Fibroblast of the aortic adventitia (primary cell): ENCODE measurements at places on chromosomes 12 and 14. TPM values are rescaled to one million over a fixed set of nuclear protein-coding genes. Genes with fewer than 3 reads are reported as not detected.
A peak's percentile ranks its signal among the peaks of the same experiment; 100 is the strongest.

GPR84 gene
- total RNA-seq: not detected in 2 replicates

GRCh38 chr14:76716285-76716684, 45.0 kb upstream of the VASH1 start:
- no peak for DNase-seq

DNA sequence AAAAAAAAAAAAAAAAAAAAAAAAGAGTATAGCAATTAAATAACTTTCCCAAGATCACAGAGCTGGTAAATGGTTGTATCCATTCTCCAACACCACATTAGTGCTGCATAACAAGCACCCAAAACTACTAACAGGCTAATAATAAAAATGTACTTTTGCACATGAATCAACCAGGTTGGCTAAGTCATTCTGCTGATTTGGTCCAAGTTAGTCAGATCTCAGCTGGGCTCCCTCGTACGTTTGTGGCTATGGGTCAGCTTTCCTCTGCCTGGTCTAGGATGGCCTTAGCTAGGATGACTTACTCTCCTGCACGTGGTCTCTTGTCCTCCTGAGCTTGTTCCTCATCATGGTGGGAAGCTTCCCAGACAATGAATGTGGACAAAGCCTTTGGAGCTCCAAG, 7.9 kb upstream of the PLEKHG6 start:
- DNase-seq: no peak

GRCh38 chr14:87109271-87109670, 883.7 kb downstream of the GALC start:
- peak; percentile 1 for DNase-seq

INSM2 gene
- not detected in 2 replicates for total RNA-seq

DNA sequence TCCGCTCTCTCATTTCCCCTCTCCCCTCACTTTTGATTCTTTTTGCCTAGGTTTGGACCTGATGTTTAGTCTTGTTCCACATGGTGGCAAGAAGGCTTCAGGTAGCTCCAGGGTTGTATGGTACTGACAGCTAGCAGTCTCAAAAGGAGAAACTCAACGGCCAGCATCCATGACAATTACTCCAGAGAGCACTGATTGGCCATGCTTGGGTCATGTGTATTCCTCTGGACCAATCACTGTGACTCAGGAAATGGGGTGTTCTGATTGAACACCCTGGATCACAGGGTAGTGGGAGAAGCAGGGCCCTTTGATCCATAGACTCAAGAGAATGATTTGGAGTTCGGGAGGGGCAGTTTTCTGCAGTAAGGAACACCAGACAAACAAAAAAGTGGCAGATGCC, 45.3 kb downstream of the DYRK2 start:
- DNase-seq: no peak

GRCh38 chr14:59253527-59253926, 65.1 kb downstream of the DAAM1 start:
- DNase-seq: no peak

DNA sequence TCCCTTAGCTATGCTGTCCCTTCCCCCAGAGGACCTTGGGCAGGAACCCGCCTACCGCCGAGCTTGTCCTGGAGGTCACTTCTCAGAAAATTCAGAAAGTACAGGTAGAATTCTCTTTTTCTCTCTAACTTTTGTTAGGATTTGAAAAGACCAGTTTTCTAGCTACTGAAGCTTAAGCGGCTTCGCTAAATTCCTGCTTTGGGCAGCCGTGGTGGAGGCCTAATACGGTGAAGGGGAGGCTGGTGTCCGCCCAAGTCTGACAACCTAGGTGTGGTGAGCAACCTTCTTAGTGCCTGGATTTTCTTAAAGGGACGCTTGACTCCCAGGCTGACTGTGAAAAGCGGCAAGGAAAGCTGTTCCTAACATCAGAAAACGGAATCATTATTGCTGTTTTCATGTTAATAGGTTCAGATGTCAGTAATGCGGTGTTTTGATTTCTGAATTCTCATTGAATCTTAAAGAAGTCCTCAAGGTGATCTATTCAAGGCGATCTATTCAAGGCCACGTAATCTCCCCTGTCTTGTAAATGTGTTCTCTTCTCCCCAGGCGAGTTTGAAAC, 835 bp downstream of the FGD4 start:
- no peak for DNase-seq

GRCh38 chr14:68735856-68736255, 57.0 kb downstream of the ZFP36L1 start:
- peak; percentile 45 for DNase-seq

- DNase-seq: no peak
Measured at GRCh38 chr14:23414906-23415820, 7.1 kb upstream of the MYH6 start.

SLC6A12 gene
- total RNA-seq: not detected in 2 replicates

- DNase-seq: no peak
Measured at GRCh38 chr12:111277570-111277969, 91.3 kb downstream of the PHETA1 start.

DNA sequence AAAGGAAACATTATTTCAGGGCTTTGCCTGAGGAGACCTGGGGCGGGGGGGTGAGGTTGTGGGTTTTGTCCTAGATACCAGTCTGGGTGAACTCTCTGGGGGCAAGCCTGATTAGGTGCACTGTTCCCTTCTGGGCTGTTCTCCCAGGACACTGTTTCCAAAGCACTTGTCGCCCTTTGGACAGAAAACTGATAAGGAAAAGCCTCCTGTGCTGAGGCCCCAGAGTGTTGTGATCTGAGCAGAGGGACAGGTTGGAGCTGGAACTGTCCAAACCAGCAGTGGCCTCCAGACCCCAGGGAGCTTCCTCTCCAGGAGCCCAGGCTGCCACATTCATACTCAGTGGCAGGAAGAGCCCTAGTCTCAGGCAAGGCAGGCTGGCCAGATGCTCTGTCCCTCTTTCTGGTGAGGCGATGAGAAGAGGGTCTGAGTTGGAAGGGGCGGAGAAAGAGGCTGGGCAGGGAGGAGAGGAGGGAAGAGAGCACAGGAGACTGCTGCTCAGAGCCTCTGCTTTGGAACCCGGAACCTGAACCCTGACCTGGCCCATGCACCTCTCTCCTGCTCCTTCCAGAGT, 1.9 kb downstream of the GALNT16 start:
- no peak for DNase-seq

GNG2 gene
- 10.0 and 15.7 TPM in 2 replicates for total RNA-seq

DNA sequence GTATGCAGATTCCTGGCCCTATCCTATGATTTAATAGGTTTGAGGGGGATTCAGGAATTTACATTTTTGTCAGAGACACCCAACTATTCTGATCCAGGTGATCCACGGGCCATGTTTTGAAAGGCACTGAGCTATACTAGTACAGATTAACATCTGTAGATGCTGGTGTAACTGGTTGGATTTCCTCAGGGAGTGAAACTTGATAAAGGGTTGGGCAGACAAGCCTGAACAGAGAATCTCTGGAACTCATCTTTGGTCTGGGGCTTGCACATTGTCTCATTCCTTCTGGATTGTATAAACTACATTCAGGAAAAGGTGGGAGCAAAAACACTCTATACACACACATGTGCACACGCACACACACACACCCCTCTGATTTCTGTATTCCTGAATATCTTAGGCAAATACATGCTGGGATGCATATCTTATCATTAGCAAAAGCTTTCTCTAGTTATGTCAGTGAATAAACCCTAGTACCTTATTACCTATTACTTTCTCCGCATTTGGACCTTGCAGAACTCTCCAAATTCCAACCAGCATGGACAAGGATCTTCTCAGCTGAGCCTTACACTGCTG, 104.6 kb downstream of the SLC38A1 start:
- no peak for DNase-seq

DNA sequence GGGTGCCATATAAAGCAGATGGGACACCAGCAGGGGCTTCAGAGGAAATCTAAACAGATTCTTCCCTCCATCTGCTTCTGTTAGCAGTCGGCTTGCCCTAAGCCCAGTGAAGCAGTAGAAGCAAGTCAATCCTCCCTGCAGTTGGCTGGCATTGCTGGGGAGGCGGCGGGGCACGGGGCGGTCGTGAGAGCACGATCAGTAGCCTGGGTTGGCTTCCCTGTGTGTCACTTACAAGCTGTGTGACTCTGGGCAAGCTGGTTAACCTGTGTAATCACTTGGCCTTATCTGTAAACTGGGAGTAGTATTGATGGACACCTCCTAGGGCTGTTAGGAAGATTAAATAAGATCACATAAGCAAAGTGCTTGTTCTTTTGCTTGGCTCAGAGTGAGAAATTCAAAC, 19.4 kb downstream of the MYRFL start:
- no peak for DNase-seq

DNA sequence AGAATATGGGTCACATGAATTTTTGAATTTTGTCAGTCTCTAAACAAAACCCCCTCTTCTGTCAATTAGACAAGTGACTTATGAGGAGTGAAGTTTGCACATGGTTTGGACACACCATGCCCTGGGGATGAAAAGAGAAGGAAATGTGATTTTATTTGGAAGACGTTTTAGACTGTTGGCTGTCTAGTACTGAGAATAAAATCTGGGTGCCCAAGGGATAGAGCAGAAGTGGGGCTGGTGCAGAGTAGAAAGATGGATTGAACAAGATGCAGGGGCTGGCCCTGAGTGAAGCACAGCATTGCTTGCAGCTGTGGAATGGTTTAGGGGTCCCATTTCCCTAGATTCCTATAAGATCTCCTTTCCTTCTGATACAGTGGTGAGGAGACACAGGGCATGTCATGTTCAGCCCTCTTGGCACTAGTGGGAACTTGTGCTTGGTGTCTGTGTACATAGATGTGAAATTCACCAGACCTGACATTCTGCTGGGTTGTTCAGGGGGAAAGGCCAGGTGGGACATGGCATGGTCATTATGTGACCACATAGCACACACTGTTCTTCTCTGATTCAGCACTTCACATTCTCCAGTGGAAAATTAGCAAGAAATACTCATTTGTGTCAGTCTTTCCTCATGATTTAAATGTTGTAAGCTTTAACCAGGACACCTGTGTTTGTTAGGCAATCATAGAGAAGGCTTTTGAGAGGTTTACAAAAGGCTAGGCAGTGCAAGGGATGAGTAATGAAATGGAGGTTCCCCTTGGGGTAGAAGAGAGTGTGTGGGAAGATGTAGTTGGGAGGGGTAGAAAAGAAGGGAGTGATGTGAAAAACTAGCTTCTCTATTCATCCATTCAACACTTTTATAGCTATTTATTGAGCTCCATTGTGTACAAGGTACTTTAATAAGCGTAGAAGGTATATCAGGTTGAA, 202.3 kb upstream of the IGF1 start:
- no peak for DNase-seq

- DNase-seq: no peak
Measured at GRCh38 chr12:106753526-106753925, 21.0 kb upstream of the RIC8B start.

JPH4 gene
- total RNA-seq: not detected in 2 replicates

LBHD2 gene
- total RNA-seq: not detected in 2 replicates

- DNase-seq: no peak
Measured at GRCh38 chr12:121448771-121449315, 48.9 kb downstream of the RNF34 start.

DNA sequence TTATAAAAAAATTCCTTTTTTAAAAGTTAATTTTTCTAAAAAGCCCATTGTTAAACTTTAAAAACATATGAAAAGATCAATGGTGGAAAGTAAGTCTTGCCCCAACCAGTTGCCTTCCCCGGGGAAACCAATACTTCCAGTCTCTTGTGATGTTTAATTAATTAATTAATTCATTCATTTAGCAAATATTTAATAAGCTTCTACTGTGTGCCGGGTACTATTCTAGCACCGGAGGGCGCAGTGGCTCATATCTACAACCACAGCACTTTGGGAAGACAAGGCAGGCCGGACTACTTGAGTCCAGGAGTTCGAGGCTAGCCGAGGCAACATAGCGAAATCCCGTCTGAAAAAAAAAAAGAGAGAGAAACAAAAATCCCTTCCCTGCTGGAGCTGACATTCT, 87.4 kb downstream of the HECTD4 start:
- DNase-seq: peak; percentile 26

GDF11 gene
- total RNA-seq: 2.4 and 4.7 TPM in 2 replicates

GRCh38 chr12:92299344-92299743, 153.7 kb upstream of the BTG1 start:
- DNase-seq: no peak

NDRG2 gene
- 1.8 and 10.5 TPM in 2 replicates for total RNA-seq

DHRS7 gene
- 37.5 and 128 TPM in 2 replicates for total RNA-seq

ADAM20 gene
- 1.3 and 1.4 TPM in 2 replicates for total RNA-seq

DNAI7 gene
- total RNA-seq: 0.18 and 4.2 TPM in 2 replicates

CISTR gene
- not detected in 2 replicates for total RNA-seq

LRTM2 gene
- not detected in 2 replicates for total RNA-seq

DNA sequence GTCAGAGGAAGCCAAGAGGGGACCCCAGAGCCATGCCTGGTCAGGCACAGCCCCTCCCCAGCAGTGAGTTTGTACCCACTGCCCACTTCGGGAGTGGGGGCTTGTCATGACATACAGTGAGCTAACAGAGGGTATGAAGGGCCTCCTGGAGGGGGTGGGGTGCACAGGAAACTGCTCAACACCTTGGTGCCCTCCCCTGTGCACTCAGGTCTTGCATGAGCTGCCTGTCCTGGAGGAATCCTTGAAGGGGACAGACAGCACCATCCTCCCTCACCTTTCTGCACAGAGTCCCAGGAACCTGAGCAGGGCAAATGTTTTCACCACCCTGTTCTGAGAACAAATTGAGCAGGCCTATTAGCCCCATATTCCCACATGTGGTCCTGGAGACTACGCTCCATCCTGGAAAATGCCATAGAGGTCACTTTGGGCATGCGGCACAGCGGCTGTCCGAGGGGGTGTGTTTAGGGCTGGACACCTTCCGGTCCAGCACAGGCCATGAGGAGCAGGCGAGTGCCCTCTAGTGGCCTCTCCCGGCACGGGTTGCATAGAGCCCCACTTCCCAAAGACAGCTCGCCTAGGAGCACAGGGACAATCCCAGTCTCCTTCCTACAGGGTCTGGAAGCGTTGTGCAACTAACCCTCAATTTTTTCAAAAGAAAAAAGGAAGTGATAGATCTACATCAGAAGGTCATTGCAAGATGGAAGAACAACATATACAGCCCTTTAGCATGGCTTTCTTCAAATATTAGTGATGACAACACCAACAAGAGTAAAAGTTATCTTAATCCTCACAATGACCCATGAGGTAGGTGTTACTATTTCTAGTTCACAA, 31.9 kb upstream of the ZFP36L1 start:
- peak; percentile 75 for DNase-seq

CLEC9A gene
- total RNA-seq: not detected in 2 replicates

GRCh38 chr12:47819896-47820630, at the start of gene HDAC7:
Gene HDAC7, minus strand, starts transcription at chr12:47819903. Its CDS starts 118 bp downstream, at chr12:47819785.
- DNase-seq: peak; percentile 89

TDRD9 gene
- total RNA-seq: 0.45 and 4.5 TPM in 2 replicates

DNA sequence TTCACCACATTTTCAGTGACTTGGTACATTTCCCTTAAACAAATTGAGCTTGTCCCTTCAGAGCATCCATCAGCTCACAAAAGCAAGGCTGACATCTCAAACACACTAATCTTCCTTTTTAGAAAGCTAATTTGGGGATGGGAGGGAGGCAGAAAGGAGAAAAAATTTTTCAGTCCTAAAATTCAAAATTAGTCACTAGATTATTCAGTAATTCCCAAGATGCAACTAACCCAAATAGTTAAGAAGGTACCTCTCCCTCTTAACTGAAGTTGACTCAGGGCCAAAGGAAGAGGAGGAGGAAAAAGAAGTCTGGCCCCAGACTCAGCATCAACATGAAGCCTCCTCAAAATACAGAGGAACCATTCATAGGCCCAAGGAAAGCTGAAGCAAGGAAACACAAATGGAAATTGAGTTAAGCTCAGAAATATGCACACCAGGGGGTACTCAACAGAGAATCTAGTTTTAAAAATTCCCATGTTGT, 21.7 kb downstream of the CBX5 start:
- peak; percentile 57 for DNase-seq

- no peak for DNase-seq
Measured at GRCh38 chr12:81461163-81461562, 298.0 kb downstream of the PPFIA2 start.
